Breast epithelium (tissue), 4 donors: ENCODE measurements at places on chromosomes 6 and 20. TPM values are rescaled to one million over a fixed set of nuclear protein-coding genes. Genes with fewer than 3 reads are reported as not detected.

GRCh38 chr6:131914967-131915751 lies 36.0 kb downstream of the CCN2 start:
- DNase-seq = no peak

ELOVL4 gene
- total RNA-seq = 1.9 TPM

DNA sequence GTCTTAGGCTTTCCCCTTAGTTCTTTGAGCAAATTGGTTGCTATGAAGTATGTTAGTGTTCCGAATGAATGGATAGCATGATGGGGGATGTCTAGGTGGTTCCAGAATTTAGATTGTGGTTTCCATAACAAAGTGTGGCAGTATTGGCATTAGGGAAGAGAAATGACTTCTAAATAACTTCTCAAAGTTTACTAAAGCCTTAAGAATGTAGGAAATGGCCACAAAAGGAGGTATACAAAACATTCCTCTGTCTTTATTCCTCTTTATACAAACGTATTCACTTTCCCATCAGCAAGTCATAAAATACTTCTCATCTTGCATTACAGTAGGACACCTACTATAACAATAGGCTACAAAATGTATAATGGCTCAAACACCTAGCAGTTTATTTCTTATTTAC lies 279.6 kb downstream of the ESR1 start:
- DNase-seq = no peak

GRCh38 chr6:139514819-139515218 lies 140.4 kb upstream of the CITED2 start:
- DNase-seq = no peak

THBS2 gene
- total RNA-seq = 73.0 TPM

SDC4 gene
- total RNA-seq = 337 TPM

DNA sequence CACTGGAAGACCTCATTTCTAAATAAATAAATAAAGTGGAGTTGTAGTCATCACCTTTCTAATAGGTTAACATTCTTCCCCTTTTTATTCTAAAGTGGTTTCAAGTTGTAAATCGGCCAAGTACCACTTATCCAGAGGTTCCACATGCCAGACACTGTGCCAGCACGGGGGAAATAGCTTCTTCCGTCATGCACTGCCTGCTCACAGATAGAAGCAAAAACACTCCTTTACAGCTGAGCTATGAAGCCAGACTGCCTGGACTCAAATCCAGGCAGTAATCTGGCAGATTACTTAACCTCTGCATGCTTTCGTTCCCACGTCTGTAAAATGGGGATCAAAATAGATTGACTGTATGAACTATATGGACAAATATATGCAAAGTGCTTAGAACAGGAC lies 17.2 kb upstream of the SCML4 start:
- DNase-seq = no peak

GRCh38 chr6:53995935-53996334 lies 115.3 kb upstream of the MLIP start:
- DNase-seq = no peak

- DNase-seq = peak; percentile 89
Observed at GRCh38 chr6:33297406-33297955, 1.3 kb downstream of the RGL2 start.

- DNase-seq = no peak
Observed at GRCh38 chr20:19737025-19737424, 21.0 kb upstream of the RIN2 start.

DNA sequence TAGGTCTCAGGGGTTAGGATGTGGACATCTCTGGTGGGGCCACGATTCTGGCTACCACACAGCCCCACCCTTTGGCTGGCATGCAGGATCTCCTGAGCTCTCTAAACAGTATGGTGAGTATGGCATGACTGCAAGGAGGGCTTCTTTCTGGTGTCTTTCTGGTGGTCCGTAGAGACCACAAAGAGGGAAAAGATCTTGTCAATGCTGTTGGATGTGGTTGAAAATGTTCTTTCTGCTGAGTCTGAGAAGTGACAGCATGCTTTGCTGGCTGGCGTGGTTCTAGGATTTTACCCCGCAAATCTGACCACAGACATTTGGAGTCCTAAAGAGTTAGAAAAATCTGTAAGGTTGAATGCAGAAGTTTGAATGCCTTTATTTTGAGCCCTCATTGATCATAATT lies 474.9 kb upstream of the CHD6 start:
- DNase-seq = no peak

DNA sequence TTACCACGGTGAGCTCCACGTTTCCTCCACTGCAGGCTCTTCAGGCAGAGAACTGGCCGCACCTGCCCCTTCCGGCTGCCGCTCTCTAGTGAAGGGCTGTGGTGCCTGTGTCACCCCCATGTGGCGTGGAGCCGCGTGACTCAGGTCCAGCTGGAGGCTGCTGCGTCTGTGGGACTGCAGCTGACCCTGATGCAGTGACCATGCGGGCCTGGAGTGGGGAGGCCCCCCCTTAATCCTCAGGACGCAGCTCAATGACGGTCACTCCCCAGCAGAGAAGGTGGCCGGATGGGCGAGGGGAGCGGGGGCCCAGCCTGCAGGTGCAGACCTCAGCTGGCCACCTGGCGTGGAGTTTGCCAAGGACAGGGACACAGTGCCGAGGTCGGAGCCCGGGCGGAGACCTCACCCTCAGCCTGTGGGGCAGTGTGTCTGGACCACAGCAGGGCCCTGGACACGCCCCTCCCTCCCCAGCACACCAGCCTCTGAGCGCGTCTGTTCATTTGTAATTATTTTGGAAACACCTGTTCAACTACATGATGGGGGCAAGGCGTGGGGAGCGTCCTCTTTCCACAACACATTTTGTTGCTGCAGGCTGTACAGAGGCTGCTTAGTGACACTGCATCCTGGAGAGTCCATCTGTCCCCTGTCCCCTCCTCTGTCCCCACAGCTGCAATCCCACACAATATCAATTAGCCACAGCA lies 10.7 kb downstream of the BHLHE23 start:
- no peak for DNase-seq

TINAG gene
- total RNA-seq = not detected

- DNase-seq = no peak
Observed at GRCh38 chr20:15061955-15062354, 724.5 kb upstream of the FLRT3 start.

DNA sequence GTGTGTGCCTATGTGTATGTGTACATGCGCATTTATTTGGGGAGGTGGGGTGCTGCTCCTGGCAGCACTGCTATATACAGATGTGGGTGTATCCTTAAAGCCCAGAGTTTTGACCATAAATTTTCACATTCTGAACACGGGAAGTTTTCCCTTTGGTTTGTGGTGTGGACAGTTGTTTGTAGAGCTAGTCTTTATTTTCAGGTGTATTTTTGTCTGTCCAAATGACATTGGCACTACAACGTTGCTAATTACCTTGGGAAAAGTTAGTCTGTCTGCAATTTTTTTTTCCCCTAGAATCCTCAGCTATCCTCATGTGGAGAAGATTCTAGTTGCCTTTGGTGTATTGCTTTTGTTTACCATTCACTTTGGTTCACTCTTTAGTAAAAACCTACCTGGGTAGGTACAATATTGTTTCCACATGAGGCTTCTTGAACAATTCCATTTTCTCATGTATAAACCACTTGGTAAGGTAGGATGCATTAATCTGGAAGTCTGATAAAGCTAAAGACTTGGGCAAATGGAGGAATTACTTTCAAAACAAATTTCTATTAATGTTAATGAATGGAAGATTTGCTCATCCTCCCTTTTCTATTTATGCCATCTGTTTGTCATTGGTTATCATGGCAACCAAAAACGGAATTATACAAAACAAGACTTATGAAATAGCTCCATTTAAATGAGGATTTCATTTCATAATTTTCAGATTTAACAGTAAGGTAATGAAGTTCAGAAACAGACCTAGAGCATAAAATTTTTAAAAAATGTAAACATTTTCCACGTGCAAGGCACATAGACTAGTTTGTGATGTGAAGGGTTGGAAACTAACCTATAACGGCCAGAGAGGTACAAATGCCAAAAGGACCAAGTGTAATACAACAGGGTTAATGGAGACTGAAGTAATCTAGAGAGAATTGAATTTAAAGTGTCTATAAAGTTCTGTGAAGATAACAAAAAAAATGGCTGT lies 3.9 kb downstream of the CCN2 start:
- no peak for DNase-seq

- no peak for DNase-seq
Observed at GRCh38 chr6:5996714-5997419, 9.9 kb downstream of the NRN1 start.

DNA sequence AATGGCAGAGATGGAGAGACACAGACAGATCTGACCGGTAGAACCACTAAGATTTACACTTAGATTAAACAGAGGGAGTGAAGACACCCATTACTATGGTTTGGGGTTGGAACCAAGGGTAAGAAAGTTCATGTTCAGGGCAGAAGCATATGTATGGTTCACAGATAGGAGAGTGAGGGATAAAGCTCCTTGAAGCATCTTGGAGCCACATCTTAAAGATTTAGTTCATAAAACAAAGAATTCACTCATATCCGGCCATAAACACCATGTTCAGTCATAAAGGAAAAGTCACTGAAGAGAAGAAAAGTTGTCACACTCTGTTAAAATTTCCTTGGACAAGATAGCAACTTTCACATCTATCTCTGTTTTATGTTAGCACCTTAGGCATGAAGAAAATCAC lies 18.0 kb downstream of the STX7 start:
- no peak for DNase-seq

GRCh38 chr6:121855521-121855920 lies 420.1 kb downstream of the GJA1 start:
- no peak for DNase-seq

DNA sequence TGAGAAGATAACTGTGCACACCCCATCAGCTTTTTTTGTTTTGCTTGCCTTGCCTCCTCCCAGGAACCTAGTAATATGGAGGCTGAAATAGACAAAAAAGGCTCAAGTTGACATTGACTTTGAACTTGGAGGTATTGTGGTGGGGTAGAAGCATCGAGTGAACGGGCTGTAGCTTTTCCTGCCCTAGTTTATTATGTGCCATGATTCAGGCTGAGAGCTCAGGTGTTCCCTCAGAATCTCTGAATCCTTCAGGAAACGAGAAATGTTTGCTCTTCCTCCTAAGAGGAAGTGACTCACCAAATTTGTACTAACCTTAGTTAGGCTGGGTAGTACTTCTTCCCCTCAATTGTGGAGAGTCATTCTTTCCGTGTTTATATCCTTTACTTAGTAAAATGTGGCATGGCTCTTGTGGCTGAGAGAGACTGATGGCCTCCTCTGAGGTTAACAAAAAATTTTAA lies 98.8 kb downstream of the SASH1 start:
- DNase-seq = no peak

GNAS-AS1 gene
- total RNA-seq = 0.48 TPM

- DNase-seq = no peak
Observed at GRCh38 chr6:99689916-99690685, 83.5 kb downstream of the PRDM13 start.

WFDC10B gene
- not detected for total RNA-seq

DNA sequence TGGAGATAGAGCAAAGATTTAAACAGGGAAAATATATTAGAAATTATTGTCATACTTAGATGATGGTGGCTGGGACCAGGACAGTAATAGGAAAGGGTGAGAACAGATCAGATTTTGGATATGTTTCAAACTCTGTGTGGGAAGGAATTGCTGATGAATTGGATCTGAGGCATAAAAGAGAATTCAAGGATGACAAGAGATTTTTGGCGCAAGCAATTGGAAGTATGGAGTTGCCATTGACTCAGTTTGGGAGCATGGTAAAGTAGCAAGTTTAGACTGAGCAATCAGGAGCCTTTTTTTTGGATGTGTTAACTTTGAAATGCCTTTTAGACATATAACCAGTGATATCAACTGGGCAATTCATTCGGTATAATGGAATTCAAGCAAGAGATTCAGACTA lies 14.4 kb downstream of the TAB2 start:
- DNase-seq = no peak

TRIM38 gene
- total RNA-seq = 12.1 TPM

GRCh38 chr6:155528982-155529453 lies 73.4 kb upstream of the NOX3 start:
- DNase-seq = no peak

- DNase-seq = no peak
Observed at GRCh38 chr6:56852260-56853010, 102.5 kb upstream of the BEND6 start.

DNA sequence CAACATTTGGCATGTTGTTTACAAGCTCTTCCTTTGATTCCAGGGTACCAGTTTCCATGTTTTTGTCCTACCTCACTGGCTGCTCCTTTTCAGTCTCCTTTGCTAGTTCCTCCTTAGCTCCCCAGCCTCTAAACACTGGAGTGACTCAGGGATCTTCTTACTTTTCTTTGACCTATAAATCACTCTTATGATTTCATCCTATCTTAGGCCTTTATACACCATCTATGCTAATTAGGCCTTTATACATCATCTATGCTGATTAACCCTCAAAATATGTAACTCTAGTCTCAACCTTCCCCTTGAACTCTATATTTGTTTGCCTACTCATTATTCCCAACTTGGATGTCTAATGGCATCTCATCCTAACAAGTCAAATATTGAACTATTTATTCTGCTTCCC lies 9.5 kb downstream of the TMEM30A start:
- DNase-seq = no peak

DNA sequence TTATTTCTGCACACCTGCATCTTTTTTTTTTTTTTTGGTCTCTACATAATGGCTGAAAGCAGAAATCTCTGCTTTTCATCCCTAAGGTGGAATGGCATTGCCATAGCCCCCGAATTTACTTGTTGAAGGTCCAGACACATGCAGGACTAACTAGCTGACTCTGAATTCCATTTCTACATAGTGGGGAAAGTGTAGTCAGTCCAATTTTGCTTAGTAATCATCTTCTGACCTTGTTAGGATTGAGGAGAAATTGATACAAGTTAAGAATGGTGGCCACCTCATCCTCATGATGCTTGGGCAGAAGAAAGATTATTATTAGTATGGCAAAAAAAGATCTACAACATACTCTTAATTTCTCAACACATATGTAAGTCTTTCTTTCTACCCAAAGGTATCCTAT lies 16.4 kb upstream of the FAM83B start:
- DNase-seq = no peak

CDSN gene
- not detected for total RNA-seq

DNA sequence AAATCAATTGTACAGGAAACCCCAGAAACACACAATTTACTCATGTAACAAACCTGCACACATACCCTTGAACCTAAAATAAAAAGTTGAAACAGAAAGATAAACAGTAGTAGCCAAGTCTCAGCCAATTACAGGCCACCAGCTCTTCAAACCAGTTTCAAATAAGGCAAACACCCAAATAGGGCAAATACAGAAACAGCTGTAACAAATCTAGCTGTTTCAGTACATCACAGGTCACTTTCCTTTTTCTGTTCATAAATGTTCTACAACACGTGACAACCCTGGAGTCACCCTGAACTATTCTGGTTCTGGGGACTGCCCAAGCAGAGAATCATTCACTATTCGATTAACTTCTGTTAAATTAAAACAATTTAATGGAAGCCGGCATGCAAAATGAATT lies 329.0 kb downstream of the GJA1 start:
- DNase-seq = no peak
